ENCODE measurements at places on chromosomes 6 and 20. TPM values are rescaled to one million over a fixed set of nuclear protein-coding genes. Genes with fewer than 3 reads are reported as not detected.

Gene TNNC2
- not detected for total RNA-seq

Gene TBX18
- not detected for total RNA-seq

Gene FAM209B
- total RNA-seq, result not detected

Gene HS3ST5
- total RNA-seq, result not detected

Gene HAO1
- not detected for total RNA-seq

Gene TUBE1
- 12.9 TPM for total RNA-seq

Gene SIM1
- total RNA-seq, result not detected

Gene ABHD16B
- not detected for total RNA-seq

Gene BTBD9
- 6.9 TPM for total RNA-seq

Gene LEMD2
- 50.8 TPM for total RNA-seq

Gene FRMD1
- total RNA-seq, result not detected

Gene PTCRA
- total RNA-seq, result not detected

Gene FOXS1
- total RNA-seq, result not detected

Gene KCNB1
- total RNA-seq, result 0.41 TPM

Gene PAX1
- total RNA-seq, result not detected

Gene SLC2A10
- 7.3 TPM for total RNA-seq

DNA sequence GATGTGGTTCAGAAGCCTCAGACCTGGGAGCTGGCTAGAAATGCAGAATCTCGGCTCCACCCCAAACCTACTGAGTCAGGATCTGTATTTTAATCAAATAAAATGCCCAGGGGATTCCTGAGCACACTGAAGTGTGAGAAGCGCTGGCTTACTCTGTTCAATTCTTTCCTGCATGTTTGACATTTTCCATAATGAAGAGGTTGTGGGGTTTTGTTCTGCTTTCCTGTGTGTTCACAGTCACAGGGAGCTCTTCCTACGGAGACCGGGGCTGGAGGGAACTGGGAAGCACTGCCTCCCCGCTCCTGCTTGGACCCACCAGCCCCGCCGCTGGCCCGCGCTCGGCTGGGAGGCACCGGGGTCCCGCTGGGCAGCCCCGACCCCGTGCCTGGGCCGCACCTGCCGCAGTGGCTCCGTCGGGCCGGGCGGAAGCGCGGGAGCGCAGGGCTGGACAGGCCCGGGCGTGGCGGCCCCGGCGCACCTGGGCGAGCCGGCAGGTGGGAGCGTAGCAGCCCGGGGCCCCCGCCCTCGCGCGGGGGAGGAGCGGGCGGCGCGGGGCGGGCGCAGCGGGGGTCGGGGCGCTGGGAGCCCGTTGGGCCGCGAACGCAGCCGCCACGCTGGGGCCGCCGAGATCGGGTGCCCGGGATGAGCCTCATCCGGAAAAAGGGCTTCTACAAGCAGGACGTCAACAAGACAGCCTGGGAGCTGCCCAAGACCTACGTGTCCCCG is at the start of gene MAPK13:
Gene MAPK13, plus strand, starts transcription at position 573 of the 726 bp plus-strand sequence. Its CDS starts 70 bp downstream, at position 643.
- no peak for DNase-seq

DNA sequence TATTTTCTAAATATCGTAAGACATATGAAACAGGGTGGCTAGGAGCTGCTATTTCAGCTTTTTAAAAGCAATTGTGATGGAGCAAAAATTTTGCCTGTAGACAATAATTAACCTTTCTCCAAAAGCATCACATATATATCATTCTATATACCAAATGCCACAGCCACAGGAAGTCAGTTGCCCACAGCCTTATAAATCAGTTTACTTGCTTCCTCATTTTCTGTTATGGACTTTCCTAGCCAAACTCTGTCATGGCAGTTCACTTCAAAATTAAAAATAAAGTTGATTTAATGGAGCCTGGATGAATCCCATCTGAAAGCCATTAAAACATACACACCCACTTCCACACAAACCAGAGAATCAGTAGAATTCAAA is 93.4 kb upstream of the NHSL1 start:
- DNase-seq, result peak; percentile 30

DNA sequence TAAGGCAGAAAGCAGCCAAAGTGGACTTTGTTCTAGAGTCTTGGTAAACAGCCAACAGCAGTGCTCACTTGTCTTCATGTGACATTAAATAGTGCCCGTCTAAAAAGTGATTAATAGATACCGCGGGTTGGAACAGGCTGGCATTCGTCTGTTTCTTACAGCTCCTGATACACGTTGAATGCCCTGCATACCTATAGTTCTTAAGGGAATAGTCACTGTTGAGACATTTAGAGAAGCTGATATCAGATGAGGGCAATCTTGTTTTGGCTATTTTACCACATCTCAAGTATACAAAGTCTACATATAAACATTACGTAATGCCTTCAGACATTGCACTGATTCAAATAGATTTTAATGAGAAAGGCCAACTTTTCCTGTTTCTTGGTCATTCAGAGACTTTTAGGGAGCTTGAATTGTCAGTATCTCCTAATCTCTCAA is 374.9 kb upstream of the FLRT3 start:
- peak; percentile 87 for DNase-seq

- no peak for DNase-seq
These were observed 72.9 kb downstream of the RFX6 start for GRCh38 chr6:116949964-116950363.

- no peak for DNase-seq
These were observed 2.0 kb downstream of the FRS3 start for GRCh38 chr6:41777551-41778285.

DNA sequence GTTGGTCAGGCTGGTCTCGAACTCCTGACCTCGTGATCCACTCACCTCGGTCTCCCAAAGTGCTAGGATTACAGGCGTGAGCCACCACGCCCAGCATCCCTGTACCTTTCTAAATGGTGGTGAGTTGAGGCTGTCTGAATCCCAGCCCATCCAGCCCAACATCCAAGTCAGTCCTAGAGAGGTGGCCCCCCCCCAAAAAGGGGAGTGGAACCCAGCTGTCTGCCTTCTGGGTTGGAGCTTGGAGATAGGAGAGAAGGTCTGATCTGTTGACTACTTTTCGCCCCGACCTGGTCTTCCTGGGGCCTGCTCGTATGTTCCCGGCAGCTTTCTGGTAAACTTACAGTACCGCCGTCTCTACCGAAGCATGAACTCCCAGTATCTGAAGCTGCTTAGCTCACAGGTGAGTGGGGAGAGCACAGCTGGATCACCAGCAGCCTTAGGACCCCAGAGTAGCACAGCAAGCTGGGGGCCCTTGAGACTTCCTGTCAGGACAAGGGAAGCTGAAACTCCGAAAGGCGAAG is 5.6 kb downstream of the CTSA start:
- DNase-seq, result no peak

DNA sequence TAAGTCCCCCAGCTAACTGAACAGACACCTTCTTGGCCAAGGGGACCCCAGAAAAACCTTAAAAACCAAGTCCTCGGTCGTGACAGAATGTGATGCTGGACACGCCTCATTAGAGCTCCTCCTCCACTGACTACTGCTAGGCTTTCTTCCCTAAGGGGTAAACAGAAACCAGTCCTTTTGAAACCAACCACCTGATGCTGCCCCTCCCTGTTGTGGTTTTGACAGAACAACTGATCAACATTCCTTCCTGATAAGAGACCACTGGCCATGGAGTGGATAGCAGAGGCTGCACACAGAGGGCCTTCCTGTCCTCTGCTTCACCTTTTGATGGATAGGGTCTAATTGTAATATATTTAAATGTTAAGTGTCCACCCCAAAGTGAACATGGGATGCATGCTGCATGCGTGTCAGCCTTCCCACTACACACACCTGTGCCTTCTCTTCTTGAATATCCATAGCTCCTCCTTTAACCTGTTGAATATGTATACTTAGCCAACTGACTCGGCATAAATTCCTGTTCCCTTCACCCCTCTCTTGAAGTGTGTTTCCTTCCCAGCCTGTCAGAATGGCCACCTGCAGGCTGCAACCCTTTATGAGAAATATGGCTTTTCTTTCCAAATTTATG is 27.9 kb upstream of the SLC2A12 start:
- DNase-seq, result peak; percentile 46

- no peak for DNase-seq
These were observed 18.0 kb upstream of the TBC1D22B start for GRCh38 chr6:37239526-37239925.

GRCh38 chr6:33975661-33976436 is 170.0 kb downstream of the GRM4 start:
- DNase-seq, result no peak

GRCh38 chr6:84197708-84198107 is 29.7 kb downstream of the CEP162 start:
- no peak for DNase-seq

GRCh38 chr6:113092795-113093194 is 745.7 kb downstream of the RFPL4B start:
- DNase-seq, result no peak

DNA sequence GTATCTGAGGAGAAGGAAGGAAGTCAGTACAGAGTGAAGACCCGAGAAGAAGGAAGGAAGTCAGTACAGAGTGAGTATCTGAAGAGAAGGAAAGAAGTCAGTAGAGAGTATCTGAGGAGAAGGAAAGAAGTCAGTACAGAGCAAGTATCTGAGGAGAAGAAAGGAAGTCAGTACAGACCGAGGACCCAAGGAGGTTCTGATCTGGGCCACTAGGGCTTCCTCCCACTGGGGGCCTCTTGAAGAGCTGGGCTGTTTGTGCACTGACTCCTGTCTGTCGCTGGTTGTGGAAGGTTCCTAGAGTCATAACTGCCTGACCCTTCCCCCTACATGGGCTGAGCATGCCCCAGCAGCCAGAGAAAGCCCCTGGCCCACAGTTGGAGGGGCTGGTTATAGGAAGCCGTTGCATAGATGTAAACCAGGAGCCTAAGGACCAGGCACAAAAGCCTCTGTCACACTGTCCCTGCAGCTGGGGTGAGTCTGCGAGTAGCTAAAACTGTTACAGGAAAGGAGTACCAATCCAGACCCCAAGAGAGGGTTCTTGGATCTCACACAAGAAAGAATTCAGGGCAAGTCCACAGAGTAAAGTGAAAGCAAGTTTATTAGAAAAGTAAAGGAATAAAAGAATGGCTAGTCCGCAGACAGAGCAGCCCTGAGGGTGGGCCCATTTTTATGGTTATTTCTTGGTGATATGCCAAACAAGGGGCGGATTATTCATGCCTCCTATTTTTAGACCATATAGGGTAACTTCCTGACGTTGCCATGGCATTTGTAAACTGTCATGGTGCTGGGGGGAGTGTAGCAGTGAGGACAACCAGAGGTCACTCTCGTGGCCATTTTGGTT is 395.9 kb downstream of the PREX1 start:
- no peak for DNase-seq

- no peak for DNase-seq
These were observed 4.2 kb downstream of the RAMACL start for GRCh38 chr6:166582258-166582657.

- DNase-seq, result peak; percentile 83
These were observed 87.2 kb upstream of the EDN1 start for GRCh38 chr6:12203001-12203400.

GRCh38 chr20:1108437-1108920 is 9.9 kb upstream of the PSMF1 start:
- DNase-seq, result peak; percentile 41

DNA sequence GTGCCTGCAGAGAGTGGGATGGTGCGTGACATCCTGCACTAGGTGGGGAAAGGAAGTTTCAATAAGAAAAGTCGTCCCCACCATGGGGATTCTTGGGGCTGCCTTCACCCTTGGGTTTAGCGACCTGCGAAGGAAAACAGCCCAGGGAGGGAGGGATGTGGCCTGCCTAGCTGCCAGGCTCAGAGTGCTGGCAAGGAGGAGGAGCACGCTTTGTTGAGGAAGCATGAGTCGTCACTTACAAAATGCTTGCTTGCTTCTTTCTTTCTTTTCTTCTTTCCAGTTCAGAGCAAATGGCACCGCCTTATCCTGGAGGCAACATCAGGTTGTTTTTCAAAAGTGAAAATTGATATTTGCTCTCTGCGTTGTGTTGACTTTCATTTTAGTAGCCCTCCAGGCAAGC is 123.2 kb downstream of the TFAP2C start:
- DNase-seq, result peak; percentile 23

DNA sequence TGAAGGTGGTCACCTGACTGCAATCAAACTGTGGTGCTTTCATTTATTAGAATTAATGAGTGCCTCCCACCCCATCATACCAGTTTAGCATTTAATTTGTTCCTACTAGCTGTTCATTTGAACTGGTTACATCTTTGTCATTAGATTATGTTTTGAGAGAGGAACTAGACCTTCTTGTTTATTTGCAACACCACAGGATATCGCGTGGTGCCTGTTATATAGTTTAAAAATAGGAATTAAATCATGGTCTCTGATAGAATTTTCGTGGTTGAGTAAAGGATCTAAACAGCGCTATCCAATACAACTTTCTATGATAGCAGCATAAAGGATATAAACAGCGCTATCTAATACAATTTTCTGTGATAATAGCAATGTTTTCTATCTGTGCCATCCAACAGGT is 2.8 kb downstream of the RPRD1B start:
- DNase-seq, result no peak

DNA sequence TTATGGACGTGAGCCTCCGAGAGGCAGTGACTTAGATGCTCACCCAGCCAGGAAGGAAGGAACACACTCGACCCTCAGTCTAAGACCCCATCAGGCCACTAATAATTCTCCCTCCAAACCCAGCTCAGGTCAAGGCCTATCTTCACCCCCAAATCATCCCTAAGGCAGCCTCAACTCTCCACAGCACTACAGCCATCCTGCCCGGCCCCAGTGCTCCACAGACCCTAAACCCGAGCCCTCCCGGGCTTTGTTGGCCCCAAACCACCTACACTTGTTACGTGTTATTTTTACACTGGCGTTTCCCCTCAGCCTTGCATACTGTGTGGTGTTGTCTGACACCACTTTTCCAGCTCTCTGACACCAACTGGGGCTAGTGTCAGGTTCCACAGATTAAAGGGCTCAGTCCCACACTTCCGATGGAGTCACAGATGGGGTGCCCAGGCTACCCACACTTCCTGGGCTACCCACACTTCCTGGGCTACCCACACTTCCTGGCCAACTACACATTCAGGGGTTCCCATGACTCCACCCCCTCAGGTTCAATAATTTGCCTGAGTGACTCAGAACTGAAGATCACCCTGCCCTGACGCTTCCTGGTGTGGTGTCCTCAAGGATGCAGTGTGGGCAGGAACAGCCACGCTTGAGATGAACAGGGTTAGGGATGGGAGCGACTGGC is 25.3 kb downstream of the RBCK1 start:
- DNase-seq, result peak; percentile 53

- no peak for DNase-seq
These were observed 201.8 kb upstream of the LRFN2 start for GRCh38 chr6:40788661-40789655.

DNA sequence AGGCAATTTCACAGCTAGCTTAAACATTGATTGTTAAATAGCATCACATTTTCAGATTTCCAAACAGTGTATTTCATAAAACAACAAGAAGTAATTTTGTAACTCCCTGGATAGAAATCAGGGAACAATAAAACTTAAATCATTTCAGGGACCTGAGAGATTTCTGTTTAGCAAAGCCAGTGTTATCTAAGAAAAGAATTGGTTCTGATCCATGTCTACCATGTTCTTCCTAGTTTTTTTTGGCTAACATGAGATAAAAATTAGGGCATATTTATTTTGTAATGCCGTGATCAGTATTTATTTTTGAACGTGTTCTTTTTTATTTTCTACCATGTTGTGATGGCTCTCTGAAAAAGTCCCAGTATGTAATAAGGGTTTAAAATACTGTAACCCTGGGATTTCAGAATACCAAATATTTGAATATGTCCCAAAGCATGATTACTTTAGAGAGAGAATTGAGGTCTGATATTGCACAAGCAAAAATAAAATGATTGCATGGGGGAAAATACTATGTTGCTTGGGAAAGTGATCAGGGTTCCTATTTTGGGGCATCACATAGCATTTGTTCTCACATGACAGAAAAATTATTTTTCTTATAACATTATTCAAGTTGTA is 188.7 kb upstream of the CEP162 start:
- no peak for DNase-seq
